ENCODE measurements at places on chromosomes 4 and X.
A peak's percentile ranks its signal among the peaks of the same experiment; 100 is the strongest.

DNA sequence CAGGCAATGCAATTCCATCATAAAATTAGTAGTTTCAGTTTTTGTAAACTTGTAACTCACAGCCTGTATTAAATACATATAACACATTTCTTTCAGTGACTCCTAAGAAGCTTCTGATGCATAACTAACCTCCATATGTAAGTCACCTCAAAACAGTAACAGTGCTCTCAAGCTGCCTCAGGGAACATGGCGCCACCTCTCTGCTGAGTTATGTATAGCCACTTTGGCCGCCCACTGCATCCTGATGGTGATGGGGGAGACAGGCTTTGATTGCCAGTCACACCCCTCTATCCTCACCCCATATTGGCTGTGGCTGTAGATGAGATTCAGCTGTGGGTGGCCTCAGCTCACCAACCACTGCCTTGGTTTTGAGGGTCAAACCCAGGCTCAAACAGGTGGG is 54.3 kb downstream of the LRBA start:
- DNase-seq: peak; percentile 62

GRCh38 chr4:156956359-156956758 is 15.2 kb downstream of the PDGFC start:
- DNase-seq: no peak

- DNase-seq: peak; percentile 81
These were observed 1.7 kb downstream of the SPRY1 start for GRCh38 chr4:123398066-123398852.

GRCh38 chrX:95754411-95754810 is 930.2 kb upstream of the DIAPH2 start:
- DNase-seq: no peak

GRCh38 chrX:17595456-17596035 is 141.7 kb upstream of the SCML1 start:
- DNase-seq: peak; percentile 20

GRCh38 chr4:104451573-104451972 is 43.1 kb downstream of the CXXC4 start:
- peak; percentile 5 for DNase-seq

DNA sequence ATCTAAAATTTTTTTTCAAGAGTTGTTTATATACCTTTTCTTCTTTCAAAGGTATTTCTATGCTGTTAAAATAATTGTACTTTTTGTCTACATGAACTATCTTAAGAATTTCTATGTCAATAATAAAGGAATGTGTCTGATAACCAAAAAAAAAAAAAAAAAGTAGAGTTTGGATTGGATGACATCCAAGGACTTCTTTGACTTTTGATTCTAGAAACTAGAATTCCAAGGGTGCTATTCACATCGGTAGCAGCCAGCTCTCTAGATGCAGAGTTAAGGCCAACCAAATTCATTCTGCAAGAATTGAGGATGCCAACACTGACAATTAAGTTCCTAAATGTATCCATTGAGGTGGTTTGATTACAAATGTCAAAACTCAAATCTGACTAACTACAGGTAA is 42.0 kb upstream of the PRKG2 start:
- DNase-seq: peak; percentile 79

GRCh38 chrX:7638078-7638710 is 204.8 kb upstream of the VCX start:
- DNase-seq: no peak

DNA sequence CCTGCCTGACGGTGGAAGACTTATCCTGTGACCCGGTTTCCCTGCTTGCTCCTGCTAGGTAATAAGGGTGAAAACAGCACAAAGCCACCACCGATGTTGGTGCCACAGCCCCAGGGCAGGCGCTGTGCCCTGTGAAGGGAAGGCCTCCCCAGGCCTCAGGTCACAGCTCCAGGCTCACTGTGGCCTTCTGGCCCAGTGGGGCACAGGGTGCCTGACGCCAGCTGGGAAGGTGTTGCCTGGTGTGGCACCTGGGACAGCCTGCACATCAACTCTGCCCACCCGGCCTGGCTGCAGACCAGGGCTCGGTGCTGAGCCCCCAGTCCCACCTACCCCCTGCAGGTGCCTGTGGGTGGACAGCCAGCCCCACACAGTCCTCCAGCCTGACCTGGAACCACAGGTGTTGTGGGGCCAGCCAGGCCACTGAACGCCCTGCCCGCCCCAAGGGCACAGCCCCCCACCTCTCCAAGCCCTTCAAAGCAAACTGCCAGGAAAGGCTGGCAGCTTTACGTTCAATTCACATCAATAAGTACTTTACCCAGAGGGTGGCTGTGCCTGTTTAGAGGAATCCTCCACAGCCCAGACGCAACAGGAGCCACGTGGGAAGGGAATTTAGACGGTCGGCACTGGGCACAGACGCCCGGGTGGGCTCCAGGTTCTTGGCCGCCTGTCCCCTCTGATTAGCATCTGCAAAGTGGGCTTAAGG is 54.3 kb downstream of the ZFYVE28 start:
- DNase-seq: no peak

DNA sequence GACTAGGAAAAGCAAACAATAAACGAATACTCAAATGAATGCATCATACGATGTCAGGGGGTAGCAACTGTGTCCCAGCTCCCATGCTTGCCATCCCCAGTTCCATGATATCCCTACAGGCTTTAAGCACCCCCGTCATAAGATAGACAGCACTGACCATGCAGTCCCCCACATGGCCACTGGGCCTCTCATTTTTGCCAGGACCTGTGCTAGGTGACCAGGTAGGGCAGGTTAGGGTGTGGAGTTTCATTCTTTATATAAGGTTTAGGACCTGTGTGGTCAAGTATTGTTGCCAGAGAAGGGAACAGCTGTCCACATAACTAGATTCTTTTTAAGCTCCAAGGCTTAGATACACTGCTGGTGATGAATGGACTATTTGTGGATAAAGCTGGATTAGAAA is 9.7 kb downstream of the PPEF2 start:
- DNase-seq: no peak

GRCh38 chr4:47972181-47972580 is 44.3 kb downstream of the CNGA1 start:
- no peak for DNase-seq

- DNase-seq: peak; percentile 9
These were observed 756.1 kb downstream of the SH3BGRL start for GRCh38 chrX:81957900-81958545.

DNA sequence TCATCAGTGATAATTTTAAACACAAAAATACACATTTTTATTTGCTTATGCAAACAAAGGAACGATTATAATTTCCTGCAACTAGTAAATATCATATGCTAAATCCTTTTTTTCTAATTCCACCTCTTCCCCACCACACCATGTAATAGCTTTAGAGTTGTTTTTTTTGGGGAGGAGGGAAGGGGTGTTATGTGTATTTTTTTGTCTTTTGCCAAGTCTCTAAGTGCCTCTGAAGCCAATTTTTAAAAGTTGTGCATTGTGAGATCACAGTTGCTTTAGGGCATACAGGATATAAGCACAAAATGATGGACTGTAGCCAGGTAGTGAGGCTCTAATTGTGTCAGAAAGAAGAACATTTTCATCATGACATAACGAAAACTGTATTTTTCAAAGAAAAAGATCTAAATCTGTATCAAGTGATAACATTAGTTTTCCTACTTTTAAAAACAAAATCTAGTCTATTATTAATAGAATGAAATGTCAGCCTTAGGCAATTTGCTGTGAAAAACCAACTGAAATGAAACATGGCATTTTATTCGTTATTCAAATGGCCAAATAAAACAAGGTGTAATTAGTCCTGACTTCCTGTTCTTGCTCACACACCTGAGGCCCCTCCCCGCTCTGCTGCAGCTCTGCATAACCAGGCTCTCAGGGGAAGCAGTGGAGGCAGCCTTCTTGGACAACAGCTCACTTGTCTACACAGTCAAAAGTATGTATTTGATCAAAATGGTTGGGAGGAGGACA is 157.4 kb downstream of the PALLD start:
- DNase-seq: no peak

DNA sequence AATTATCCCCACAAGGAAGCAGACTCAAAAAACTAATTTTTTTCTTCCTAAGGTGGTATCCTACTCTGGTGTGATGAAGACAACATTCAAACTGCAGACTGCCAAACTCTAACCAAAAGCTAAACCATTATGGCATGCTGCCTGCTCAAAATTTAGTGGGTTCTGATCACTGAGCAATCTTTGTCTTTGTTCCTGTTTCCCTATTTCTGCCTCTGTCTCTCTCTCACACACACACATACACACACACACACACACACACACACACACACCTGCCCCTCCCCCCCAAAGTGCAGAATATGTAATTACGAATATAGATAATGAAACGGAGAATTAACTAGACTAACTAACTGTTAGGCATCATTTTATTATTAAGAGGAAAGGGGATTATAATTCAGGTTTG is 1278.6 kb downstream of the PCDH7 start:
- DNase-seq: no peak

GRCh38 chr4:28357990-28358389 is 1497.3 kb downstream of the STIM2 start:
- DNase-seq: peak; percentile 17

DNA sequence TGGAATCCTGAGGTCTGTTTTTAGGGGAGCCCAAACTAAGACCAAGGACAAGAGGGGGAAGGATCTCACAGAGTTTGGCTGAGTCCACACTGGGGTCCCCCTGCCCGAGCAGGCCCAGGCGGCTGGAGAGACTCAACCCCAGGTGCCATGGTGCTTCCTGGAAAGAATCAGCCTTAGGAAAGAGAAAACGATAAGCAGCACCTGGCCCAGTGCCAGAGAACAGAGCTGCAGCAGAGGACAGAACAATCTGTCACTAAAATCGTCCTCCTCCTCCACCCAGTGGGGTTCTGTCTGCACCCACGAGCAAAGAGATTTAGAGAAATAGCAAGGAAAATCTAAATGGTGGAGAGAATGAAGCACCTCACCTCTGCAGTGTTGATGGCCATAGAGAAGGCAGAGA is 470.5 kb downstream of the BCOR start:
- no peak for DNase-seq

DNA sequence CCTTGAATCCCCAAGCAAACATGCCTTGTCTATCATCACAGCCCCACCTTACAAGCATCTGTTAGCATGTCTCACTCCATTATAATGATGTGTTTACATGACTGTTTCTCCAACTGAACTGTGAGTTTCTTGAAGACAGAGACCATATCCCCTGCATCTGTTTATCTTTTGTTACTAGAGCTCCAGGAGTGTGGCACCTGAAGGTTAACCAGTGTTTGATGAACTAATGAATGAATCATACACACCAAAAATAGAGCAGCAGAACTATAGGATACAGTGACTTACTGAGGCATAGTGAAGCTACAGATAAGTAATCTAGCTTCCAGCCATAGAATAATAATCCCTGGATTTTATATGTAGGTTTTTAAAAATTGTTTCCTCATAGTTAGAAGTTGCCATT is 331.0 kb downstream of the PCDH7 start:
- DNase-seq: no peak

GRCh38 chr4:119536572-119537528 is 91.8 kb downstream of the PDE5A start:
- DNase-seq: peak; percentile 86

- peak; percentile 89 for DNase-seq
These were observed 14.8 kb downstream of the SOWAHB start for GRCh38 chr4:76883147-76883546.

- DNase-seq: peak; percentile 74
These were observed 103.8 kb upstream of the QRFPR start for GRCh38 chr4:121484633-121485032.

DNA sequence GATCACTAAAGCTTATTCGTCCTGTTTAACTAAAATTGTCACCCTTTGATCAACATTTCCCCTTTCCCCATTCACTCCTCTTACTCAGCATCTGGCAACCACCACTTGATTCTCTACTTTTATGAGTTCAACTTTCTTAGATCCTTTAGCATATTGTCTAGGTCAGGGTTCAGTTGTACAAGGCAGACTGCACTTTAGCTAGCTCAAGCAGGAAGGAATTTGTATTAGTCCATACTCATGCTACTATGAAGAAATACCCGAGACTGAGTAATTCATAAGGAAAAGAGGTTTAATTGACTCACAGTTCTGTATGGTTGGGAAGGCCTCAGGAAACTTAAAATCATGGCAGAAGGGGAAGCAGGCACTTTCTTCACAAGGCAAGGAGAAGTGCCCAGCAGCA is 44.3 kb downstream of the TASL start:
- peak; percentile 46 for DNase-seq

GRCh38 chr4:104726002-104726401 is 231.3 kb upstream of the CXXC4 start:
- no peak for DNase-seq

GRCh38 chr4:15891312-15891711 is 47.2 kb downstream of the FGFBP1 start:
- DNase-seq: no peak

GRCh38 chrX:156004256-156004655 is 6.8 kb downstream of the IL9R start:
- no peak for DNase-seq

- no peak for DNase-seq
These were observed 81.4 kb downstream of the SH3RF1 start for GRCh38 chr4:169189372-169189771.

- no peak for DNase-seq
These were observed 490.6 kb downstream of the INPP4B start for GRCh38 chr4:142355421-142355930.

DNA sequence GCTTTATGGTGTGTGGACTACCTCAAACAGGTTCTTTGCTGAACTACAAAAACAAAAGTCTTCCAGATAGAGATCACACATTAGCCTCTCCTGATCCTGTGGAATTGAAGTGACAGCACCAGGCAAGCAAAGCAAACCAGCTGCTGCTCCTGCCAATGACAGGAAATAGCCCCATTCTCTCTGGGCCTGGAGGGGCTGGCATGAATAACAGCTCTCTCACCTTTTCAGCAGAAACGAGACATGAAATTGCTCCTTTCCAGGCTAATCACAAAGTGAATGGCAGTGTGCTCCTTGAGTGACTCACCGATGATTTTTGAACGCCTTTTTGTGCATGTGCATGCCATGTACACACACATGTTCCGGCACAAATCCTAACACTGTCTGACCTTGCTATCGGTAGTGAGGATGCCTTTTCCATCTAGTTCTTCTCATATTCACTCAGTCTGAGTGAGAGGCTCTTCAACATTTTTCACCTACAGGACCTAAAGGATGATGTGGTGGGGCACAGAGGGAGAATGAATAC is 24.4 kb downstream of the MFAP3L start:
- no peak for DNase-seq

DNA sequence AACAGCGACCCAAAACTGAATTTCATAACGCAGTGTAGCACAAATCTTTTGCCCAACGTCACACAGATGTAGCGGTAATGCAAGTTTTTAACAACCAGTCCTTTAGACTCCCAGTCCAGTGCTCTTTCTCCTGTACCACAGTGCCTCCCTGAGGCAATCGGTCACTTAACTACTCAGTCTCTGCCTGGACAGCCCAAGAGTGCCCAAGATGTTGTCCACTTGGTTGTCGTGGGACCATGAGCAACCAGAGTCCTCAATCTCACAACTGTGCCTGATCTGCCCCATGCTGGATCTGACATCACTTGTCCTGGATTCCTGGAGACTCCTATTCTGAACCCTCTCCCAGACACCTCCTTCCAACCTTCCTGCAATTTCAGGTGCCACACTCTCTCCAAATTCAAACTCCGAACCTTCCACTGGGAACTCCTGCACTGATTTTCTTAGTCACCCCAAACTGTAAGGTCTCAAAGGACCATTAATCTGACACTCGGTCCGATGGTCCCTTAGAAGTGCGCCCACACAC is 702 bp downstream of the MMGT1 start:
- peak; percentile 15 for DNase-seq

- no peak for DNase-seq
These were observed 836.6 kb upstream of the PRKX start for GRCh38 chrX:4550018-4550417.

GRCh38 chrX:1053072-1053471 is 159.4 kb downstream of the CRLF2 start:
- DNase-seq: no peak

All from iris pigment epithelial cell (primary cell).